ENCODE measurements at places on chromosomes 13 and 19.

GRCh38 chr19:32416749-32417456 lies 11.3 kb downstream of the DPY19L3 start:
- DNase-seq, result no peak

- no peak for DNase-seq
Measured at GRCh38 chr19:48905664-48906063, 5.6 kb downstream of the NUCB1 start.

GRCh38 chr19:42129399-42130253 lies 2.6 kb downstream of the POU2F2 start:
- no peak for DNase-seq

DNA sequence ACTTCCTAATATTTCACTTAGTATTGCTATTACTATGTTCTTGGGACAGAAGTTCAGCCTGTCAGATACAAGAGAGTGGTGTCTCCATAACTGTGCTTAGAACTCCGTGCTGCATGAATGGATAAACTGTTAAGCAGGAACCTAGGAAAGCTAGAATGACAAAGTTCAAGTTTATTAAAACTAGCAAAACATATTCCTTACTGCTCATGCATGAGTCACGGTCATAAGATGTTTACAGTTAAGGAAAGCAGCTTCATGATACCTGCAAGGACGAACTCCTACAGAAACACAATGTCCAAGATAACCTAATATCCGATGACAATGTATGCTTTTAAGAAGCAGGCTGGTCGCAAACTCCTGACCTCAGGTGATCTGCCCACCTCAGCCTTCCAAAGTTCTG lies 6.0 kb upstream of the ZNF765 start:
- no peak for DNase-seq

- no peak for DNase-seq
Measured at GRCh38 chr13:73687087-73687486, 447.1 kb downstream of the KLF12 start.

DNA sequence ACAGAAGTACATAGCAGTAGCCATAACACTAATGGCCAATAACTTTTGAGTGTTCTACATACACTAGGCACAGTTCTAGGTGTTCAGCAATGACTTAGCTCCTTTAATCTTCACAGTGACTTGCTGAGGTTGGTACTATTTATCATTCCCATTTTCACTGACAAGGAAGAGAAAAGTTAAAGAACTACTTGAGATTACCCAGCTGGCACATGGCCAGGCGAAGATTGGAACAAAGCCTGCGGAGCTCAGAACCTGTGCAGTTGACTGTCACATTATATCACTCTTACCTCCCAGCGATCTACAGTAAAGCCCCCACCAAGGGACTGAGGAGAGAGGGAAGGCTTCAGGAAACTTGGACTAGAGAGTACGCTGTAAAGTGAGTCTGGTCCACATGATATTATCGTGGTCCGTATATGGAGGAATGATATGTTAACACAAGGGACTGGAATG lies 42.4 kb upstream of the WDFY2 start:
- DNase-seq, result no peak

DNA sequence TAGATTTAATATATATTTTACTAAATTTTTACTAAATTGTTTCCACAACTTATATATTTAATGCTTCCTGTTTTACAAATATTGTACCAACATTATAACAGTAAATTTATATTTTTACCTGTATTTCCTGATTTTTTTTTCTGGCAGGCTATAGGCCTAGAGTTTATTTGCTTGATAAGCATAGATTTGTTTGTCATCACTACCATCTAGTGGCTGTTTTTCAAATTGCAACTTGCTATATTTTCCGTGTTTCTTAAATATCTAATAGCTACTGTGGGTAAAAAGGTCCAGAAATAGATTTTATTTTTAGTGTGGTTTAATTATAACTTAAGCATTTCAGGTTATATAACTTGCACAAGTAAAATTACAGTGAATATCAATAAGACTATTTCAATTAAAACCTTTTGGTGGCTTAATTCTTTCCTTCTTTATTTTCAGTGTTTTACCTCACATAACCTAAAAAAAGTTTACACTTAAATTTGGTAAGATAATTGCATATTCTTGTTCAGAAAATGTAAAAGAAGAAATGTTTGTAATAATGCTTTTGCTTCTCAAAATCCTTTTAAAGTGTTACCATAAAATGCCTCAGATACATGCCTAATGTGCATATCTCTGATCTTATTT lies 60.6 kb downstream of the NDFIP2 start:
- DNase-seq, result no peak

DNA sequence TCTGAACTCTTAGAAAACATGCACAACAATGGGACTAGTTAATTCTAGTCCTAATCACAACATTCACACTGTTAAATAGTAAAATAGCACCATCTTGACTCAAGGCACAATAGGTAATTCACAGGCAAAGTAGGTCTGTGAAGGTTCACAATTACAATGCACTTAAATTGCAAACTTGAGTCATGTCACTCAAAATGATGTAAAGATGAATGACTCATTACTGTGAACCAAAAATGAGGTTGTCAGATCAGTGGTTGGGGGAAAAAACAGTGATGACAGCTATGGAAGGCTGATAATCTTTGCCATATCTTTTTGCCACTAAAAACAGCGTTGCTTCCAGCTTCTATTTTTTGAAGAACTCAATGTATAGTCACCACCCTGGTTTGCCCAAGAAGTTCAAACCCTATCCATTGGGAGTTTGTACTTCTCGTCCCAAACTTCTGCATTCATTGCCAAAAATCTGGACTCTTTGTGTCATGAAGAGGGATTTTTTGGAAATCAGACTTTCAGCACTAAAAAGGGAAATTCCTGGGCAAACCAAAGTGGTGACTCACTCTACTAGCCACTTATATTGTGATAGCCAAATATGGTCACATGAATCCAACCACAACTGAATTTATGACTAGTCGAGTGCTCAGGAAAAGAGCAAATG lies 200.9 kb upstream of the TMTC4 start:
- DNase-seq, result no peak

DNA sequence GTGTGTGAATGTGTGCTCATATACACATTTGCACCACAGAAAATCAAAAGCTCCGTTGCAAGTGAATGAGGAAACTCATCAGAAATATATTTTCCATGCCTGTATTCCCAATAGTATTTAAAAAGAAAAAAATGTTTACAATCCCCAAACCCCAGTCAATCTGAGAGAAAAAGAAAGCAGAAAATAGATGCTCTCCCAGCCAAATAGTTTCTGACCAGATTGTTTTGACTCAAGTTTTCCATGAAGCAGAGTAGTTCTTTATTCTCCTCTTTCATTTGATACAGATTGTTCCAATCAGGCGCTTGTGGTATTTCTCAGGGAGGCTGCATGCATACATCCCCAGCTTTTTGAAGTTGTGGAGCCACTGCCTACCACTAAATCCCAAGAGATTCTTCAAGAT lies 110.6 kb downstream of the STARD13 start:
- no peak for DNase-seq

DNA sequence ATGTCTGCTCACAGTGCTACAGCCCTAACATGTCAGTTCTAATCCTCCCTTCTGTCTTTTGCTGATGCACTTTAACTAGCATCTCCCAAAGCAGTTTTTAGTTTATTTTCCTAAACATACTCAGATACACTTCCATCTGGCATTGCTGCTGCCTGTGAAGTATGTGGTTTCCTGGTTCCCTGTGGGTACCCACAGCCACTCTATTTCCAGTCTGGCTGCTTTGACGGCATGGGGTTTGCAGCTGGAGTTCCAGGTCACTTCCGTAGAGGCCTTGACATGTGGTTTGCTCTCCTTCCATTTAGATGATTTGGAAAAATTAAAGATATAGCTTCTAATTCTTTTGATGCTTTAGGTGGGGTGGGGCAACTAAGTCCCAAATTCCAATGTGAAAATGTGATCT lies 375.5 kb downstream of the PCDH20 start:
- DNase-seq, result no peak

GRCh38 chr13:40706439-40706838 lies 40.0 kb upstream of the FOXO1 start:
- DNase-seq, result no peak

DNA sequence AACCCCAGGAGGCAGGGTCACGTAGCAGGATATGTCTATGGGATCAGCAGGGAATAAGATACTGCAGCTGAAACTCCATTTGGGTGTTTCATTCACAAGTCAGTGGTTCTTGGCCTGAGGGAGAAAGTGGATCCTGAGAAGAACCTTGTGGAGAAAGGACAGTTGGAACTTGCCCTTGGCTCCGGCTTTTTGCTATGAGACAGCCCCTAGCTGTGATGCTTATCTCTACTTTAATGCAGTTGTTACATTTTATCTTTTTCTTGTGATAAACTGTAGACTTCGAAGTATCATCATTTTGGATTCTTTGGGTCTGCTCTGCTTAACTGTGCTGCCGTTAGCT lies 6.0 kb upstream of the SCEL start:
- DNase-seq, result no peak

DNA sequence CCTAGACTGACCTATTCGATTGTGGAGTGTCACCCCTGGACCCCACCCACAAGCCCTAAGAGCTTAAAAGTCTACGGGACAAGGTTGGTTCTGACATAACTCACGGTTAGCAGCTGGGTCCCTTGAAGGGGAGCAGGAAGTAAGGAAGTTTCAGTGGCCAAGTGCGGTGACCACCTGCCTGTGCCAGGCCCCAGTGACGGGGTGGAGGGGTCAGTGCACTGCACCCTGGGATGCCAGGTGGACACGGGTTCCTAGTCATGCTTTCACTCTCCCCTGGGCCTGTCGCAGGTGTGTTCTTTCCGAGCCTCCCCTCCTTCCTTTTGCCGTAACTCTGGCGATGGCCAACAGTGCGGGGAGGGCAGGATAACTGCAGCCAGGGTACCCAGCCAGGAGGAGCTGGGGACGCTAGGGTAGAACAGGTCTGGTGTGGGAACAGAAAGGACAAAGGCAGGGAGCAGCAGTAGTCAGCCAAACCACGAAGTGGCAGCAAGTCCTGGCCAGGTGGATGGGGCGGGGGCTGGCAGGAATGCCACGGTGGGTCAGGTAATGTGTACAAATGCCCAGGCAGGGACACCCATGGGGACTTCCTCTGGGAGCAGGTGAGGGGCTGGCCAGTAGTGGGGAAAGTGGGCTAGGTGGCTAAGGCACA lies 58.3 kb downstream of the RGCC start:
- no peak for DNase-seq

- DNase-seq, result no peak
Measured at GRCh38 chr13:112179421-112179820, 112.5 kb downstream of the SOX1 start.

DNA sequence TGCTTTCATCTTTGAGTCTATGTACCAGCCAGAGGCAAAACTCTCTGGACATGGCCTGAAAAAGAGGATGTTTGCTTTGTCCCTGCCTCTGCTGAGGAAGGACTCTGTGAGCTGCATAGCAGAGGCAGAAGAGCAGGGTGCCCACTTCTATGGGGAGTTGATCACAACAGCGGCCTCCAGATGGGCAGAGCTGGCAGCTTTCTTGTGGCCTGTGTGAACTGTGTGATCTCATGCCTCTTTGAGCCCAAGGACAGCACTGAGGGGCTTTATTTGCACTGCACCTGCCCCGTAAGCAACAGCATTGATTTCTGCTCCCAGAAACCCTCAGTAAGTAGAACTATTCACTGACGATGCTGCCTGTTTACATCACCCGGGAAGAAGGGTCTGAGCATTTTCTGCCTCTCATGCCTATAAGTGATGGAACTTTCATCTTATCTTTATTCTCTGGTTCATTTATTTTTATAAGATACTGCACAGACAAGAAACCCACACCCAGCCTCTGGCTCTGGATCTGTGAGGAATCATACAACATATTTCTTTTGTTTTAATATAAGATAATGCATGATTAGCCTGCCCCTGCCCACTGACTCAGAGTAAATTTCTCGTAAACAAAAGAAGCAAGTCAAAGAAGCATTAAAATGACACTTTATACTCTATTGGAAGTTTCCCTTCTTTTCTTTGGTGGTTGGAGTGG lies 244.2 kb upstream of the SOX21 start:
- DNase-seq, result no peak

GRCh38 chr19:48799358-48800300 lies 11.2 kb downstream of the BCAT2 start:
- no peak for DNase-seq

DNA sequence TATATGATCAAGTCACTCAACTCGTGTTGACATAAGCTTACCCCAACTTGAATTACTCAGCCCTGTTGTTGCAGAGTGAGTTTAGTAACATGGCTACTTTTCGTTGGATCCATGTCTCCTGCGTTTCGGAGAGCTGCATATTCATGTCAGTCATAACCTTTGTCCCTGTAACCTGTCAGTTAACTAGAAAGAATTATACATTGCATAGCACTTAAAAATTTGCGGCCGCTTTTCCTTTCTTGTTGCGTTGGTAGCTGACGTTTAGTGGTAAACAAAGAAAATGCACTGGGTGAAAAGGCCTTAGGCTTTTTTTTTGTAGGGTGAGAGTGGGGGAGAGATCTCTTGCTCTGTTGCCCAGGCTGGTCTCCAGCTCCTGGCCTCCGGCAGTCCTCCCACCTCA lies 14.2 kb downstream of the ZNF507 start:
- no peak for DNase-seq

GRCh38 chr13:51643882-51644281 lies 59.6 kb downstream of the WDFY2 start:
- DNase-seq, result no peak
